ENCODE measurements at places on chromosomes 1 and 21. TPM values are rescaled to one million over a fixed set of nuclear protein-coding genes. Genes with fewer than 3 reads are reported as not detected.

- DNase-seq, result no peak
Observed at GRCh38 chr1:180585994-180586359, 27.2 kb downstream of the OVAAL start.

C1orf94 gene
- total RNA-seq, result not detected

TMEM201 gene
- 21.0 TPM for total RNA-seq

DNA sequence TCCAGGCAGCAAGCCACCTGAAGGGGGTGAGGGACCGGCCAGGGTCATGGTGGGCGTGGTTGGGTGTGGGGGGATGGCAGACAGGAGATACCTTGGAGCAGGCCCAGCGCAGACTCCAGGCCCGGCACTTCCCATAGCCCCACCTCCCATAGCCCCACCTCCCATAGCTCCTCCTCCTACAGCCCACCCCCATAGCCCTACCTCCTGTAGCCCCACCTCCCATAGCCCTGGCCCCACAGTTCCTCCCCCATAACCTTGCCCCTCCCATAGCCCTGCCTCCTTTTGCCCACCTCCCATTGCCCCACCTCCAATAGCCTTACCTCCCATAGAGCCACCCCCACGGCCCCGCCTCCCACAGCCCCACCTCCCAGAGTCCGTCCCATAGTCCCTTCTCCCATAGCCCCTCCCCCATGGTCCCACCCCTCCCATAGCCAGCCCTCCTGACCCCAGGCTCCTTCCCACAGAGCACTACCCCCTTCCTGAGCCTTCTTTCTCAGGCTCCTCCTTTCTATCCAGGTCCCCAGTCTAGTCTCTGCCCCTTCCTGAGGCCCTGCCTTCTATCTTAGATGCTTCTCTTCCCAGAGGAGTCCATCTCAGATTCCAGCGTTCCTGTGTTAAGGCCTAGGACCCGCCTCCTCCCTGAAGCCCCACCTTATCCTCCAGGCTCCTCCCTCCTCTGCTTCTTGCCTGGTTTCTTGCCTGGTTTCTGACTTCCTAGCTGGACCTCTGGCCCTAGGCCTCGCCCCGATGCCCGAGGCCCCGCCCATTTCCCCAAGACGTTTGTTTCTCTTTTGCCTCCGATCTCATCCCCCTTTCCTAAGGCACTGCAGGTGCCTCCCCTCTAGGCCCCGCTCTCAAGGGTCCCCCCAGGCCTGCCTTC is 46.8 kb downstream of the PTPRU start:
- DNase-seq, result no peak

- no peak for DNase-seq
Observed at GRCh38 chr21:14383596-14384180, 742 bp upstream of the HSPA13 start.

GRCh38 chr1:214977110-214977509 is 105.4 kb upstream of the KCNK2 start:
- DNase-seq, result no peak

DNA sequence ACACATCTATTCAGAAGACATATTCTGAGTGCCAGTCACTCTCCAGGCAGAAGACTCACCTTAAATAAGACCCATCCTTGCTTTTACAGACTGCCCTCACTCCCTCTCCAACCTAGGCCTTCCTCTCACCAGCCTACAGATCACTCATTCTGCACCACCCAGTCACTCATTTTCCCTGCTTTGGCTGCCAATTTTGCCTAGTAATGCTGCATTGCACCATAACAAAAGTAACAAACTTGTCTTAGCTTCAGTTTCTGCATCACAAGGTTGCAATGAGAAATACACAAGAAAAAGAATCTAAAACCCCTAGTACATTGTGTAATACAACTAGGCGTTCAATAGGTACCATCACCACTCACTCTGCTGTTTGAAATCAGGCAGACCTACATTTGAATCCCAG is 292.4 kb downstream of the PLPP3 start:
- DNase-seq, result no peak

GRCh38 chr1:47803815-47804501 is 193.2 kb downstream of the TRABD2B start:
- DNase-seq, result no peak

DNA sequence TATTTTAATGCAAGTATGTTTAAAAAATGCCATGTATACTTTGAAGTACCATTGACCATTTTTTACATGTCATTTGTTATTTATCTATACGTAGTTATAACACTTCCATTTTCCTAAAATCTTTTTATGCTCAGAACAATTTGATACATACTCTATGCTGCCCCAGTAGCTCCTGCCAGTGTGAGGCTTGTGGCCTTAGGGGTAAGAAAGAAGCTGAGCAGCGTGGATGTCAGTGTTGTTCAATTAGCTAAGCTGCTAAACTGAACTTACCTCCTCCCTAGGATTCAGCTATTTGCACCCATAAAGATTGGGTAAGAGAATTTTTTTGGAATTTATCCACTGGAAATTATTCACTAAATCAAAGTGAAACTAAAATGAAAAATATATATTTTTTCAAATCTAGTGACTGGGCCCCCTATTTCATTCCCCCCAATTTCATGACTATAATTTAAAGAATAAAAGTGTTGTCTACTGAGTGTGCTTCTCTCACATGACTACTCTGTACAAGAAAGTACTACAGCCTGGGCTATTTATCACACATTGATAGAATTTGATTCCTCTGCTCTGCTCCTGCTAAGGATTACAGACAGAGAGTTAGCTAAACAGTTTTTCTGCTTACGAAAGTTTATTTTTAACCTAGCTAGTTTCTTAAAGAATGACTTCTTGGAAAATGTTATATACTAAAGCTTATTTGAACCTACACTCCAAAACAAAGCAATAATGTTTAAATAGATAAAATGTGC is 1030.3 kb upstream of the ADGRL4 start:
- no peak for DNase-seq

- DNase-seq, result no peak
Observed at GRCh38 chr1:941015-941587, 17.4 kb downstream of the SAMD11 start.

- peak; percentile 73 for DNase-seq
Observed at GRCh38 chr1:20476265-20477038, 9.6 kb downstream of the CAMK2N1 start.
